SK-N-SH treated with all-trans-retinoic acid at 6 μM for 48 hours (cell line): ENCODE measurements at places on chromosomes 7 and 10.

- ATAC-seq: no peak
These were observed 23.3 kb upstream of the KIAA1549 start for GRCh38 chr7:139004321-139005090.

- ATAC-seq: no peak; the same call in 2 of the 3 replicates
These were observed 30.2 kb upstream of the GJD4 start for GRCh38 chr10:35574924-35575352.

GRCh38 chr7:136131304-136131630 lies 154.1 kb upstream of the MTPN start:
- ATAC-seq: no peak

GRCh38 chr7:46139079-46139478 lies 218.0 kb upstream of the IGFBP3 start:
- ATAC-seq: peak; percentile 100

- ATAC-seq: no peak
These were observed 23.9 kb downstream of the GOLGA7B start for GRCh38 chr10:97873569-97873968.

DNA sequence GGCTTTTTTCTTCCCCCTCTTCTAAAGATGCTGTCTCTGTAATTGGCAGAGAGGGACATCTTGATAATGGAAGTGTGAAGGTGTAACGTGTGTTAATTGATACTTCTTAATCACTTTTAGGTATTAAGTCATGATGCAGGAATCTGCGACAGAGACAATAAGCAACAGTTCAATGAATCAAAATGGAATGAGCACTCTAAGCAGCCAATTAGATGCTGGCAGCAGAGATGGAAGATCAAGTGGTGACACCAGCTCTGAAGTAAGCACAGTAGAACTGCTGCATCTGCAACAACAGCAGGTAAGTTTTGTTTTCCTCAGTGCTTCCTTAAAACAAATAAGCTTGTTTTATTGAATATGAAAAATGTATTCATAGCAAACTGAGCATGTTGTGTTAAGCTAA lies 11.8 kb downstream of the FOXP2 start:
- ATAC-seq: no peak

GRCh38 chr7:115368998-115369397 lies 447.1 kb downstream of the MDFIC start:
- ATAC-seq: no peak

DNA sequence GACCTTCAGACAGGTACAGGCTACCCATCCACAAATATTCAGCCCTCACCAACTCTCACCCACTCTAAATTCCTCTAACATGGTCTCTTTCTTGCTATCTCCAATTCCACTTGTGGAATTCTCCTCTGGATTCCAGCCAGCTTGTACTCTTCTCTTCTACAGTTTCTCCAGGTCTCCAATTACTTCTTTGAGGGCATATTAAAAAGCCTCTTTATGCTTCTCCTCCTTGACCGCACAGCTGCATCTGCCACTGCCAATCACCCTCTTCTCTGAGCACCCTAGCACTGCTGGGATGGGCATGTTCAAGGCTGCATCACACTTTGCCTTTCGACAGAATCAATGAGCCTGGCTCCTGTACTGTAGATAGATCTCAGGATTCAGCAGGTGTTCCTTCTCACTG lies 101.5 kb upstream of the ANKRD1 start:
- ATAC-seq: peak; percentile 45; the same call in 2 of the 3 replicates

- peak; percentile 66; the same call in 2 of the 3 replicates for ATAC-seq
These were observed 31.7 kb upstream of the FAM204A start for GRCh38 chr10:118373786-118374185.

DNA sequence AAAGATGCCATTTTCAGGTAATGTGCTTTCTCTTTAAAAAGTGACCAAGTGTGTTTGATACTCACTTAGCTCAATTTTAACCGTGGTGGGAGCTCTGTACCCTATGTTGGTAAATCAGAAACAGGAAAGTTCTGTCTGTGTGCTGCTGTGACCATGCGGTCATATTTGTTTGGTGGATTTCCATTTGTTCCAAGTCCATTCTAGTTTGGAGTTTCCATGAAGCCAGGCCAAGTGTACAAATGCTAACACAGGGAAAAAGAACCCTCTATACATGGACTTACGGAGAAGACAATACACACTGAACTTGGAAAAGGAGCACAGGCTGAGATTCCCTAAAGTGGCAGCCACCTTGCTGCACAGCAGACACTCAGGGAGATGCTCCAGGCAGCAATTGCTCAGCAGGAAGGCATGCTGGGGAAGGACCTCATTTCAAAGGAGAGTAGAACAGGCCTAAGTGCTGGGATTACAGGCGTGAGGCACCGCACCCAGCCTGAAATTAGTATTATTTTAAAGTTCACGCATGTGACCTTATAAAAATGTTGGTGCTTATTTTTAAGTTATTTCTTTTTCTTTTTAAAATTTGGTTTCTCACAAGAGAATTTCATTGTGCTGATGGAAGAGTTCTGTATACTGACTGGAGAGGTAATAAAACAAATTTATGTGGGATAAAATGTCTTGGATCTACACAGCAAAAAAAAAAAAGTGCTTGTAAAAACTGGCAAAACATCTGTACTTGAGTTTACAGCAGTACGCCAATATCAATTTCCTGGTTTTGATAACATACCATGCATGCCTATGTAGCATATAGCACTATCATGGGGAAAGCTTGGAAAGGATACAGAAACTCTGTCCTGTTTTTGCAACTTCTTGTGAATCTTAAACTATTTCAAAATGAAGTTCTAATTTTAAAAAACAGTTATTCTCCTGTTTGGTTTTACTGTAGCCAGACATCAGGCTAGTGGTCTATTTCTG lies 436.2 kb downstream of the KCNMA1 start:
- ATAC-seq: peak; percentile 33

DNA sequence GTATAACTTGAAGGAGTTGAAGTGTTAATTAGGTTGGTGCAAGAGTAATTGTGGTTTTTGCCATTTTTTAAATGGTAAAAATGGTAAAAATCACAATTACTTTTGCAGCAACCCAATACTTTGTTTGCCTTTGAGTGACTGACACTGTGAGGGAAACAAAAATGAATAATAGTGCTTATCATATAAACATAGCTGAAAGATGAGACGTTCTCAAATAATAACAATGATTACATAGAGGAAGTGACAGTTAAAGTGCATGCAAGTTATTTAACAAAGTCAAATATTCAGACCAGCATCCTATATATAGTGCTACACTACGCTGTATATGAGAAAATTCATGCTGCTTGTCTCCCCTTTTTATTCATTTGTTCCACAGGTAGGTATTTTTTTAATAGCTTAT lies 4.7 kb upstream of the HBP1 start:
- ATAC-seq: no peak

GRCh38 chr10:7767209-7767608 lies 20.6 kb downstream of the KIN start:
- ATAC-seq: no peak

DNA sequence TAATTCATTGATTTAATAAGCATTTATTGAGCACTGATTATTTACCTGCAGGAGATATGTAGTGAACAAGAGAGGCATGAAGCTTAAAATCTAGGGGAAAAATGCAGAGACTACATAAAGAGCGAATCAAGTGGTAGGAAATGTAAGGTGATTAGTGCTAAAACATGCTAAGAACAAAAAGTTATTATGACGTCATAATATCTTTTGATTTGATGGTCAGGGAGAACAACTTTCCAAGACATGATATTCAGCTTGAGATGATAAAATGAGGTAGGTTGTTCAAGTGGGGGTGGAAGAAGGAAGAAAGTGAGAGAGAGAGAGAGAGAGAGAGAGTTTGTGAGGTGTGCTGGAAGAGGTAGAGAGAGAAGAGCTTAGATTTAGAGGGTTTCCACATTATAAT lies 317.7 kb downstream of the NRG3 start:
- no peak for ATAC-seq

GRCh38 chr7:127616724-127617123 lies 1.2 kb downstream of the PAX4 start:
- ATAC-seq: no peak

DNA sequence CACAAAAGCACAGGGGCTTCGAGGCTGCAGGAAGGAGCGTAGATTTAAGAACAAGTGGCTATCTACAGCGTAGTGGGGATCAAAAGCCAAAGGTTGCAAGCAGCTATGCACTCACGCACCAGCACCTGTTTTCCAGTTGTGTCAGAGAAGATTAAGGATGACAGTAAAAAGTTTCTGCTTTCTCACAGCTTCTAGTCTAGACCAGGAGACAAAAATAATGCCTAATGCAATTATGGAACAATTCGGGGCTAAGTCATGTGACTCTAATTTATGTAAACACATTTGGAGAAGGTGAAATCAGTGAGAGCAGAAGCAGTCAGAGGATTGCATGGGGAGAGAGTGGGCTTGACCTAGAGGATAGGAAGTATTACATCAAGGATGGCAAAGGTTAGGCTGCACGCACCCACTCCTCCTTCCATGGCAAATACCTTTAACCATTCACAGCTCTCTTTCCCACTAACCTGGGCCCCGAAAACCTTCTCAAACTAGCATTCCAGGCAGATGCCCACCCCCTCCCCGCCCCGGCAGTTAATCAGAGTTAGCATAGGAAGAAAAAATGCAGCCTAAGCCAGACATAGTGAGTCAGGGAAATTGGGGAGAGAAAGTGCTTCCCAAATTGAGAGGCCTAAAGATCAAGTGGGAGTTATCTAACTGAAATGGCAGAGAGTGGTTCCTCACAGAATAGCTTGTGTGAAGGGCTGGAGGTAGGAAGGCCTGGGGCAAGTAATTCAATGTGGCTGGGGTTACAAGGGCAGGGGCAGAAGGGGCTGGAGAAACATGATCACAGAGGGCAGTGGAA lies 48.2 kb upstream of the GPAM start:
- ATAC-seq: no peak

DNA sequence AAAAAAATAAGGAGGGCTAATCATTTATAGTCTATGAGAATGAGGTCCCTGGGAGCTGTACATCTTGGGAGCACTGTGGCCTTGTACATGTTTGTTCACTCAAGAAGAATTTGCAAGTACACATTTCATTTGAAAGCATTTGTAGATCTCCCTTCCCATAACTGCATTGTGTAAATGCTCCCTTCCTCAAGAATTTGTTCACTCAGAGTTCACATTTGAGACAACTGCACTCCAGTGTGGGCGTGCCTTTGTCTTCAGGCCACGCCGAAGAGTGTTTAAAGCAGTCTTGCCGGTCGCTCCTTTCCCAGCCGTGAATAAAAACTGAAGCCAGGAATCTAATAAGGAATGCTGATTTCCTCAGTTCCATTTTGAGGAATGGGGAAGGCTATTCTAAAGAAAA lies 291.1 kb upstream of the LYZL1 start:
- no peak for ATAC-seq

DNA sequence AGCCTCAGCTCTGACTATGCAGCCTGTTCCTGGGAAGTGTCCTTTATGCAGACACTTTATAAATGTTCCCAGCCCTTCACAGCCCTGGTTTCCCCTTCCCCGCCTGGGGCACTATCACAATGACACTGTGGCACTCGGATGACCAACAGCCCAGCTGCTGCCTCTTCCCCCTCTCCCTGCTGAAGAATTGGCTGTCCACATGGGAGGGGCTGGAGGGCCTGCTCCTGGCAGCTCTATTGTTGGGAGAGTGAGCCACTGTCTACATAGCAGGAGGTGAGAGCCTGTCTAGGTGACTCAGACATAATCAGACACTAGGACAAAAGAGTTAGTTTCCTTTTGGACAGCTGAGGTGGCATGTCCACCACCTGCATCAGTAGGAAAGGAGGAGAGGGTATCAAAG lies 437.5 kb downstream of the PLXNA4 start:
- peak; percentile 34 for ATAC-seq

DNA sequence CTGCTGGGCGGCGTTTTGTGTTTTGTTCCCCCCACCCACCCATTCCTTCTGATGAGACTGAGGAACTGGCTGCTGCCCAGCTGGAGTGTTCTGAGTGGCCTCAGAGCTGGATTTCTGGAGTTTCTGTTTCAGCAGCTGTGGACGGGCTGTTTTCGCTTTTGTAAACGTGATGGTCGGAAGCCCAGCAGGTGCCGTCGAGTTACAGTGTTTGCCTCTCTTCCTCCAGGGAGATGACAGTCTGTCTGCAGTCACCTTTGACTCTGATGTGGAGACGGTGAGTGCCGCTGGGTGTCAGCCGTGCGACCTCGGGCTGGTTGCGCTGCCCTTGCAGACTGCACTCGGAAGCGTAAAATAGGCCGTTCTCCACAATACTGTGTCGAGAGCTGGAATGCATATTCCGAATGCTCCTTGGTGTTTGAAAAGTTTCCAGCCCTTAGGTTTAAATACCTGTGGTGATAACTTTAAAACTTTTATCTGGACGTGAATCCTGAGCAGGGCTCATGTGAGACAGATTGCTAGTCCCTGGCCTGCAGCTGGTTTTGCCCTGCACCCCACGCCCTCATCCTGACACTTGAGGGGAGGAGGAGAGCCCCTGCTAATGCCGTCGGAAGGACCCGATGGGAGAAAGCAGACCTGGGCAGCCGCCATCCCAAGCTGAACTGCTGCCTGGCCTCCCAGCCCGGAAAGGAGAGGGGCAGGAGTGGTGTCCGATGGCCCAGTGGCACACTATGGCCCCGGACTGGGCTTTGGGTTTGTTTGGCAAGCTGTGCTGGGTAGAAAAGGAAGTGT lies 8.3 kb downstream of the IQCE start:
- no peak for ATAC-seq

DNA sequence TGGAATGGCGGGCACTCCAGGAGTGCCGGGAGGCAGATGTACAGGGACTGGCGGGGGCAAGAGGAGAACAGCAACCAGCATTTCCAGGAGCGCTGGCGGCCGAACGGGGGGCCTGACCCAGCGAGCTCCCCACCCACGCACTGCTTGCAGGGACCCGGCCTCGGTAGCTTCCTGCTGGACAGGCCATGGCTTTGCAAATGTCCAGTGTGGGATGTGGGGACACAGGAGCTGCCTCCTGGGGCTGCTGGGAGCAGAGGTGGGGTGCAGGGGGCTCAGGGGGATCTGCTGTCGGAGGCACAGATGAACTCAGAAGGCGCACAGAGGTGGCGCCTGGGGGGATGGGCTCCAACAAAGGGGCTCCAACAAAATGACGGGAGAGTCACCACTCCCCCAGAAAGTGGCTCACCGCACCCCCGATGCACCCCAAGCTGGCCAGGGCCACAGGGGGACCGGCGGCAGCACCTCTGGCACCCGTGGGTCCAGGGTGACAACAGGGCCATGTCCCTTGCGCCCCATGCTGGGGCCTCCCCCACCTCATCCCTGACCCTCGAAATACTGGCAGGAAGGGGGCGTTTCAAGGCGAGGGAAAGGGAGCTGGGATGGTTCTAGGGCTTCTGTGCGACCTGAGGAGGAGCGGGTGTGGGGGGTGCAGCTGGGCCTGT lies 41.1 kb downstream of the AP5Z1 start:
- ATAC-seq: no peak

DNA sequence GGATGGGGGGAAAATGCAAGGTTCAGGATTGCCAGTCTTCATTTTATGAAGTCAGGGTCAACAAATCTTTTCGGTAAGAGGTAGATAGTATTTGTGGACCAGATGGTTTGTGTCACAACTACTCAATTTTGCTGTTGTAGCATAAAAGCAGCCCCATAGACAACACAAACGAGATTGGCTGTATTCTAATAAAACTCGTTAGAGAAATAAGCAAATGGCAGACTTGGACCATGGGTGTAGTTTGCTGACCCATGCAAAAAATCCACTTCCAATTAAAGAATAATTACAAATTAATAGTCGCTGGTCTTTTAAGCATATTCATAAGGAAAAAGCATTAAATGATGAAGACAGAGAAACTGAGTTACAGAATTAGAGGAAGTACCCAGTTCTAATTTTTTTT lies 247.1 kb downstream of the CRPPA start:
- no peak for ATAC-seq
